Ovary (tissue), 10 donors: ENCODE measurements at places on chromosomes 7 and 10.

DNA sequence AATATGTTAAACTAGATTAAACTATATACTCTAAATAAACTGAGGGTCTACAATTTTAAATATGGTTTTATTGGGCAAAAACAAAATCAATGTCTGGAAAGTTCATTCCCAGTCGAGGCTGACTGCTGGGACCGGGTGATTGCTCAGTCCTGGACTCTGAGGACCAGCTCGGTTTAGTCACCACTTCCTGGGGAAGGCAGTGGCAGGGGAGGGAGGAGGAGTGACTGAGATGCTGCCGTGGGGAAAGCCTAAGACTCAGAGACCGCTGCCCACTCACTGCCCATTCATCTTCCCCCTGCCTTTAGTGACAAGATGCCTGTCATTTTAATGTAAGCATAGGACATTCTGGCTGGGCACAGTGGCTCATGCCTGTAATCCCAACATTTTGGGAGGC is 29.0 kb downstream of the ATOH7 start:
- DNase-seq, result no peak

DNA sequence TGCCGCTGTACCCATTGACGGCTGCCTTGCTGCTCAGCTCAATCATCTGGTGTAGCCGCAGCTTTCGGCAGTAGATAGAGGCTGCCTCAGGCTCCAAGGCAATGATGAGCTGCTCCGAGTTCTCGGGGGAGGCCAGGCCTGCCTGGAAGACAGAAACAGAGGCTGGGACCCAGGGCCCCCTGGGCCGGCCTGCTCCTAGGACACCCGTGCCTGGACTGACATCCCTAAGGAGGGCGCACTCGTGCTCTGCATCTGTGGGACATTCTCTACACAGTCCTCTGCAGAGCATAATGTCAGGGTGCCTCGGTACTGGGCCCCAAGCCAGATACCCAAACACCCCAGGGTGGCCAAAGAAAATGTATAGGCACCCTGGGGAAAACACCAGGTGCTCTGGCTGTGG is 58.5 kb downstream of the HSPA12A start:
- no peak for DNase-seq

- no peak for DNase-seq
Measured at GRCh38 chr7:113217314-113217713, 99.0 kb upstream of the SMIM30 start.

DNA sequence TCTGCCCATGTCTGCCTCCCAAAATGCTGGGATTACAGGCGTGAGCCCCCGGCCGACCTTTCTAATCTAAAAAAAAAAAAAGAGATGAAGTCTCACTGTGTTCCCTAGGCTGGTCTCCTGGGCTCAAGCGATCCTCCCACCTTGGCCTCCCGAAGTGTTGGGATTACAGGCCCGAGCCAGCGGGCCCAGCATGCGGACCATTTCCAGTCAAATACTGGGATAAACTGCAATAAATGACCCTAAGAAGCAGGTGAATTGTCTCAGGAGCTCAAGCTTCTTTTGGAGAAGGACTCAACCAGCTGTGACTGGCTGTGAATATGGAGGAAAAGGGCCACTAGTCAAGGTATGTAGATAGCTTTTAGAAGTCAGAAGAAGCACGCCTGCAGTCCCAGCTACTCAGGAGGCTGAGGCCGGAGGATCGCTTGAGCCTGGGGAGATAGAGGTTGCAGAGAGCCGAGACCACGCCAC is 550 bp upstream of the CREM start:
- DNase-seq, result no peak

GRCh38 chr7:151789380-151789947 is 87.5 kb downstream of the PRKAG2 start:
- DNase-seq, result no peak
